ENCODE measurements at places on chromosomes 2 and 18.

- DNase-seq, result peak; percentile 55
Measured at GRCh38 chr2:146730882-146731281, 1113.9 kb upstream of the ACVR2A start.

GRCh38 chr18:50558157-50558556 lies 1.7 kb upstream of the MAPK4 start:
- DNase-seq, result no peak

DNA sequence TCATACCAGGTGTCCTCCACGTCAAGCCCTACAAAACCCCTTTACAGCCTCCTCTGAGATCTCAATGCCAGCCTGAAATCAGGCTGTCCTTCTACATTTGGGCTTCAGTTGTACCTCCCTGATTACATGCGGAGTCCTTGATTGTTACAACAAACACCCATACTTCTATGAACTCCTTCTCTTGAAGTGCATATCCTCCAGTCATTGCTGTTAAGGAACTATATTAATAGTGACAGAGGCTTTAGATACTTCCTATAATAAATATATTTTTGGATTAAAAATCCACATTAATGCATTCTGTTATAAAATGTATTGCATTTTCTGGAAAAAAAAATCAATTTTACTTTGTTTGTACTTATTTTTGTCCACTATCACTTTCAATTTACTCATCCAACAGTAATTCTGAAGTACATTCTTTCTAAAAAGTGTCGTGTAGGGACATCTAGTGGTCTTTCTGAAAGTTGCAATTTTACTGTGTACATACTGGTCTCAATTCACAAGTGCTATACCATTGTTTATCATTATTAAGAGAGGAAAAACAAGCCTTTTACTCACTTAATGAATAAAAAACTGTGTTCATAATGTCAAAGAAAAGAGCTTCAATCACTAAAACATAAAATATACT lies 316.4 kb downstream of the DSEL start:
- DNase-seq, result peak; percentile 78

DNA sequence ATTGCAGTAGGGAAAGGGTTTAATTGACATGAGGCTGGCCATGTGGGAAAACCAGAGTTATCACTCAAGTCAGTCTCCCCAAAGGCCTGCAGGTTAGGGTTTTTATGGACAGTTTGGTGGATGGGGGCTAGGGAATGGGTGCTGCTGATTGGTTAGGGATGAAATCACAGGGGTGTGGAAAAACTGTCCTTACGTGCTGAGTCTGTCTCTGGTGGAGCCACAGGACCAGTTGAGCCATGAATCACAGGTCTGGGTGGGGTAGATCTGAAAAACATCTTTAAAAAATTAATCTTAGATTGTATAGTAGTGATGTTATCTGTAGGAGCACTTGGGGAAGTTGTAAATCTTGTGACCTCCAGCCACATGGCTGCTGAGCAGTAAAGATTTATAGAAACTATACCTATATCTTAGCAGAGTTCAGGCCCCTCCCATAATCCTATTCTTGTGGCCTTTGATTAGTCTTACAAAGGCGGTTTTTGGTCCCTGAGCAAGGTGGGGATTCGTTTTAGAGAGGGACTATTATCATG lies 139.6 kb downstream of the COMMD1 start:
- DNase-seq, result no peak

- DNase-seq, result no peak
Measured at GRCh38 chr18:63677500-63678225, 16.0 kb upstream of the SERPINB3 start.

DNA sequence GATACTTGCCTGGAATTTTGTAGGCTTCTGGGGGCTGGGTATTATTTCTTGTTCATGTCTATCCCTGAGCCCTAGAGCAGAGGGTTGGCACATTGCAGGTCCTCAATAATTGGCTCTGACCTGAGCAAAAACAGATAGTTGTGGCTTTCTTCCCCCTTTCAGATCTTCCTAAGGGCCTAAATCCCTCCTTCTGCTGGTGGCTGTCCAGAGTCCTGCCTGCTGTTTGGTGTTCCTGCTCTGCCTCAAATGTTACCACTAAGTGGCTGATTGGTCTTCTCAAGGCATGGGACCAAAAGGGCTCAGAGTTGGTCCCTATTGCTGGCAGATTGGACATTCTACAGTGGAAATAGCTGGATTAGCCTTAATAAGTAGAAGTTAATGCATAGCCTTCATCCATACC lies 1.1 kb upstream of the CRYGB start:
- DNase-seq, result no peak

- DNase-seq, result no peak
Measured at GRCh38 chr2:59233448-59233847, 992.3 kb upstream of the FANCL start.

DNA sequence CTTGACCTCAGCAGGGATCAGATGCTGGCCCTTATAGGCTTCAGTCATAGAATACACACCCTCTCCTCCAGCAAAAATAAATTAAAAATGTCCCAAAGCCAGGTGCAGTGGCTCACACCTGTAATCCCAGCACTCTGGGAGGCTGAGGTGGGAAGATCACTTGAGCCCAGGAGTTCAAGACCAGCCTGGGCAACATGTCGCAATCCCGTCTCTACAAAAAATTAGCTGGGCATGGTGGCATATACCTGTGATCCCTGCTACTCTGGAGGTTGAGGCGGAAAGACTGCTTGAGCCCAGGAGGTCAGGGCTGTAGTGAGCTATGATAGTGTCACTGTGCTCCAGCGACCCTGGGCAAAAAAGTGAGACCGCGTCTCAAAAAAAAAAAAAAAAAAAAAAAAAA lies 4.8 kb downstream of the ITPRIPL1 start:
- no peak for DNase-seq

DNA sequence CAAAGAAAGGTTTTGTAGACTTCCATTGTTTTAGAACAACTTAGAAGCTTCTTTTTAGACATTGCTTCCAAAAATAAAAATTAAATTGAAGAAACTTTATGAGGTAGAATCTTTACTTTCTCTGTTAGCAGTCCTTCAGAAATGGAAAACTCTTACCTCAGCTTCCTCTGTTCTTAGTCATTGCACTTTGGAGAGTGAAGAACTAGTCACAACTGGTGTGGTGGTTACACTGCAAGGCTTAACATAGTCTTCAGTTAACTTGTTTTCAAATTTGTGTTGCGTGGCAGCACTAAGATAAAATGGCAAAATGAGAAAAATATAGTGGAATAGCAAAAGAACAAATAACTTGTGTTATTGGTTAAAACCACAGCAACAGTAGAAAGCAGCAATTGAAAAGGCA lies 332.6 kb downstream of the KIAA1328 start:
- no peak for DNase-seq

DNA sequence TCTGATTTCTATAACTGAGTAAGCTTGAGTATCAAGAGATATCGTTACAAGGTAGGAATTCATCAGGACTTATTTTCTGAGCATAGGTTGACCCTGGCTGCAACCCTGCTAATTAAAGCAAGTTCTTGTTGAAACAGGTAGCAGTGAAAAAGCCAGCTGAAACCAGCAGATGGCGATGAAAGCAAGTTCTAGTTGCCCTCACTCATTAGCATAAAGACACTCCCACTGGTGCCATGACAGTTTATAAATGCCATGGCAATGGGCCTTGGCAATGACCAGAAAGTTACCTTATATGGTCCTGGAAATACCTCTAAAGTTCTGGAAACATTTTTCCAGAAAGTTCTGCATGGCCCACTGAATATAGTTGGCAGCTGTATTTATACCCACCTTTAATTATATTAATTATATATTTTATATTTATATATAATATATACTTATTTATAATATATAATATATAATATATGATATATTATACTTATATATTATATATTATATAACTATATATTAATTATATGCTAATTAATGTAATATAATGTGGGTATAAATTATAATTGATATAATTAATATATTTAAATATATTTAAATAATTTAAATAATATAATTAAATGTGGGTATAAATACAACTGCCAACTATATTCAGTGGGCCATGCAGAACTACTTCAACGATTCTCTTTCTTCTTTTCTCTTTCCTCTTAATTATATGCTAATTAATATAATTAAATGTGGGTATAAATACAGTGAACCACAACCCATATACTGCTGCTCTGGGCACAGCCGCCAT lies 188.0 kb downstream of the CDH7 start:
- peak; percentile 31 for DNase-seq

Data from fibroblast of lung (primary cell).